ENCODE measurements at places on chromosomes 5 and 9.

DNA sequence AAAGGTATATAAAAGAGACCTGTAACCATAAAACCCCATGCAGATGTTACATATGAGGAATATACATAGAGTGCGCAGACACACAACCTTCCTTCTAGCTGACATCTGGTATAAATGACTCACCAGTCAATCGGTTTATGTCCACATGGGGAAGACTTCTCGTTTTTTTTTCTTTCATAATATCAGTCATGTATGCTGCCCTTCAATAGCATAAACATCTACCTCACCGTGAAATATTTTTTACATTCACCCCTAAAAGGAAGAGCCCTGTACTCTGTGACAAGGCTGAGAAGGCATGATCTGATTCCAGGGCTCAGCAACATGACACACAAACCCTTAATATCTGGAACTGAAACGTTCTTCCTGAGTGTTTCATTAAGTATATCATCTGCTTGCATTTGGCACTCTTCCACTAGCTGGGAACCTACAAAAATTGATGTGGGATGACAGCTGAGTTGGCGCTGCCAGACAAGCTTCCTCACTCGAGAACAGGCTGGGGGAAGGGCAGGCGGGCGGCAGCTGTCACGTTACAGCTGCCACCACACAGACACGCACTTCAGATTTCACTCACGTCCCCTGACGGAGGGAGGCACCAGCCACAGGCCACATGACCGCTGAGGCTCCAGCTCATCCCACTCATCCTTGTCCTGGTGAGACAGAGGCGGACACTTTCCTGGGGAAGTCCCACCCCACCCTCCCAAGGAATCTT, 74.2 kb downstream of the SHB start:
- no peak overlapping the region for H3K4me3 ChIP-seq
- no peak for DNase-seq
- no peaks in the 10 kb centered on the region for H3K4me1 ChIP-seq
- no peaks in the 10 kb centered on the region for H3K27me3 ChIP-seq
- H3K27ac ChIP-seq, result no peak overlapping the region
- no peaks in the 10 kb centered on the region for H3K36me3 ChIP-seq

- peak; percentile 43 for DNase-seq
- peaks cover 63% of the 10 kb centered on the region for H3K27me3 ChIP-seq
- peak overlapping the region; percentile 86 for H3K4me3 ChIP-seq
- H3K27ac ChIP-seq, result no peak overlapping the region
- no peaks in the 10 kb centered on the region for H3K36me3 ChIP-seq
These were observed 1.4 kb downstream of the MLLT3 start for GRCh38 chr9:20620650-20621470.

GRCh38 chr5:145661737-145662485, 173.2 kb downstream of the PRELID2 start:
- no peaks in the 10 kb centered on the region for H3K27me3 ChIP-seq
- no peak overlapping the region for H3K4me3 ChIP-seq
- no peak for DNase-seq
- no peak overlapping the region for H3K27ac ChIP-seq

- no peak overlapping the region for H3K4me3 ChIP-seq
- H3K27ac ChIP-seq, result no peak overlapping the region
- H3K36me3 ChIP-seq, result no peaks in the 10 kb centered on the region
- H3K4me1 ChIP-seq, result peaks cover 9% of the 10 kb centered on the region
- no peak for DNase-seq
These were observed 144.7 kb upstream of the IER5L start for GRCh38 chr9:129322641-129323375.

DNA sequence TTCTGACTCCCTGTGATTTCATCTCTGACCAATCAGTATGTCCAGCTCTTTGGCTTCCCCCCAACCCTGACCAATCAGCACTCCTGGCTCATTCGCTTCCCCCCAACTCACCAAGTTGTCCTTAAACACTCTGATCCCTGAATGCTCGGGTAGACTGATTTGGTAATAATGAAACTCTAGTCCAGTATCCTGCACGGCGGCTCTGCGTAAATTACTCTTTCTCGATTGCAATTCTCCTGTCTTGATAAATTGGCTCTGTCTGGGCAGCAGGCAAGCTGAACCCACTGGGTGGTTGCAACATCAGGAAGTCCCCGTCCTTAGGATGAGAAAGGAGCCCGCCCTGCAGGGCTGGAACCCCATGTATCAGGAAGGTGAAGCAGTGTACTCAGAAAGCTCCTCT, 10.4 kb downstream of the FCN2 start:
- no peak overlapping the region for H3K4me3 ChIP-seq
- no peak overlapping the region for H3K27ac ChIP-seq
- H3K36me3 ChIP-seq, result no peaks in the 10 kb centered on the region
- H3K4me1 ChIP-seq, result no peaks in the 10 kb centered on the region
- H3K27me3 ChIP-seq, result no peaks in the 10 kb centered on the region

GRCh38 chr9:34463901-34464232, 5.3 kb downstream of the DNAI1 start:
- no peak overlapping the region for H3K27ac ChIP-seq
- H3K27me3 ChIP-seq, result 0 out of 2 replicates have a peak, but pooled peaks cover 4% of the 10 kb centered on the region
- H3K36me3 ChIP-seq, result no peaks in the 10 kb centered on the region
- H3K4me3 ChIP-seq, result no peak overlapping the region
- no peaks in the 10 kb centered on the region for H3K4me1 ChIP-seq

- H3K36me3 ChIP-seq, result no peaks in the 10 kb centered on the region
- H3K4me3 ChIP-seq, result no peak overlapping the region
- H3K27me3 ChIP-seq, result no peaks in the 10 kb centered on the region
- H3K27ac ChIP-seq, result no peak overlapping the region
- H3K4me1 ChIP-seq, result peaks cover 7% of the 10 kb centered on the region
- no peak for DNase-seq
These were observed 113.4 kb upstream of the TAS2R1 start for GRCh38 chr5:9743507-9743906.

DNA sequence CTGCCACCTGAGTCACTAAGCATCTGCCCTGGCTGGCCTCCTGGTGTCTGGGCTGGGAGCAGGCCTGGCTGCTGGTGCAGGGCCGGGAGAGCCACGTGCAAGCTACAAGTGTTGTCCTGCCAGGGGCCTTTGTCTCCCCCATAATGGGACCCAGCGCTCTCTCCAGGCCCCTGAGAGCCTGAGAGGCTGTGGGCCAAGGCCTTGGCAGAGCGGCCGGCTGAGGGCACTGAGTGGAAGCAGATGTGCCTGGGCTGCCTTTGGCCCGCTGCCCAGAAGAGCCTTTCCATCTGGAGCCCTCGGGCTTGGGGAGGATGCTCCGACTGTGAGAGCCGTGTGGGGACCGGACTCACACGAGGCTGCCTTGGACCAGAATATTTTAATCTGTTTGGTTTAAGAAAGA, 185.5 kb downstream of the RGS3 start:
- H3K36me3 ChIP-seq, result no peaks in the 10 kb centered on the region
- H3K4me1 ChIP-seq, result peaks cover 11% of the 10 kb centered on the region
- peaks cover 58% of the 10 kb centered on the region for H3K27me3 ChIP-seq
- no peak overlapping the region for H3K27ac ChIP-seq
- H3K4me3 ChIP-seq, result no peak overlapping the region

- H3K27ac ChIP-seq, result no peak overlapping the region
- H3K4me1 ChIP-seq, result 0 out of 2 replicates have a peak, but pooled peaks cover 6% of the 10 kb centered on the region
- H3K27me3 ChIP-seq, result no peaks in the 10 kb centered on the region
- no peak for DNase-seq
- H3K36me3 ChIP-seq, result no peaks in the 10 kb centered on the region
These were observed 670.8 kb downstream of the ACTL7B start for GRCh38 chr9:108184941-108185340.

- peaks cover 34% of the 10 kb centered on the region for H3K4me1 ChIP-seq
- no peak for DNase-seq
- H3K27ac ChIP-seq, result no peak overlapping the region
- 0 out of 2 replicates have a peak, but pooled peaks cover 7% of the 10 kb centered on the region for H3K36me3 ChIP-seq
These were observed 1.3 kb upstream of the SH3PXD2B start for GRCh38 chr5:172455511-172456061.

Measured in GM23338 (cell line).